ENCODE measurements at places on chromosomes 6 and 20.

- no peak for DNase-seq
Observed at GRCh38 chr20:51531141-51531710, 11.3 kb downstream of the NFATC2 start.

- DNase-seq, result no peak
Observed at GRCh38 chr6:147586044-147586443, 77.6 kb downstream of the SAMD5 start.

DNA sequence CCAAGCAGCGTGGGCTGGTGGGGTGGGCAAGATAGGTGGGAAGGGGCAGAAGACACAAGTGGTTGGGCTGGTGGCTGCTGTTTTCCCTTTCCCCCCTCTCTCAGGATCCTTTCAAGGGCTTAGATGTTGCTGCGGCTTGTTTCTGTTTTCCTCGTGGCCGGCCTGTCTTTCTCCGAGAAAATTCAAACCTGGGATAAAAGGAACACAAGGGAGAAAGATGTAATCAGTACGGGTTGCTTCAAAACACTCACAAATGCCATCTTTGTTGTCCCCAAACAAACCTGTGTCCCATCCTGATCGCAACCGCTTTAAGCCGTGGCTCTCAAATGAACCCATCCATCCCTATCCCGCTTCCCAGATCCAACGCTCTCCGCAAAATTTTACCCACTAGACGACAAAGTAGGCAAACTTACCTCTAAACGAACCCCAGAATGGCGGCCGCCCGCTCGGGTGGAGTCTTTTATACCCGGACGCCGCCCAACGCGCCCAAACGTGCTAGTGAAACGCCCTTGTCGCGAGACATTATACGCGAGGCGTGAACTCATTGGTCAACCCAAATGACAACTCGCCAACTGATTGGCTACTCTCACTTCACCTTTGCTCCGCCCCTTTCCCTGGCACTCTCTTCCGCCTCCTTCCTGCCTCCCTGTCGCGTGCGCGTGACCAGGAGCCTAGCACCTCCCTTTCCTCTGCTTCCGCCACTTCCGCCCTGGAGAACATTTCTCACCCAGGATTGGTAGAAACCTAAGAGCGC is at the start of gene PPP1R10:
TSS of gene PPP1R10 (minus strand) at position 433 of the 754 bp plus-strand sequence. CDS start 7,299 bp downstream, outside the sequence.
- peak; percentile 100 for DNase-seq

DNA sequence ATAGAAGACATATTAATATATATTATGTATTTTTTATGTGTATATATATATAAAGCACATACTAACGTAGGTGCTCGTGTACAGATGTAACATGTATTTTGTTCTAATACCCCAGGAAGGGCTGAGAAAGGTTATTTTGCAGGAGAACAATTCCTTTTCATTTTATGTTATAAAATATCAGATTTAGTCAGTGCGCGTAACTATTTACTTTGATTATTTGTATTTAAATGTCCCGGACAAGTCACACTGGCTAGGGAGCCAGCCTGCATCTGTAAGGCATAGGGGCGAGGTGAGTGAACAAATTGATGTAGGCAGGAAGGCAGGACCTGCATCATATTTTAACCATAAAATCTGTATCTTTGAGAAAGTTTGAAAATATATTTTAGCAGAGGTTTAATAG is 74.1 kb downstream of the BMP7 start:
- DNase-seq, result no peak

DNA sequence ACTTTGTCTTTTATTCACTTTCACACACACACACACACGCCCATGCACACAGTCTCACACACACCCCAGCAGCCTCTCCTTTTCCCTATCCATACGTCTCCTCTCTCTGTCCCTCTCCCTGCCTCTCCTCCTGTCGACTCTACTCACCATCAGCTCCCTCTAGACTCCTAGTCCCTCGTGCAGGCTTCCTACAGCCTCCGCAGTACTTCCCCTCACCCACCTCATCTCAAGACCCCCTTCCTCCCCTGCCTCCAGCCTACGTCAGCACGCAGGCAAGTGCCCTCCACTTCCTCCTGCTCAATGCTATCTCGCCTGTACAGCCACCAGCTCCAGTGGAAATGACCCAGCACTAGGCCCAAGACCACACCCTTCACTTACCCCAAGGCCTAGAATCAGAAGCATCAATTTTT is 820 bp upstream of the TREML2 start:
- DNase-seq, result no peak

GRCh38 chr6:39815356-39815755 is 23.2 kb downstream of the DAAM2 start:
- DNase-seq, result no peak

DNA sequence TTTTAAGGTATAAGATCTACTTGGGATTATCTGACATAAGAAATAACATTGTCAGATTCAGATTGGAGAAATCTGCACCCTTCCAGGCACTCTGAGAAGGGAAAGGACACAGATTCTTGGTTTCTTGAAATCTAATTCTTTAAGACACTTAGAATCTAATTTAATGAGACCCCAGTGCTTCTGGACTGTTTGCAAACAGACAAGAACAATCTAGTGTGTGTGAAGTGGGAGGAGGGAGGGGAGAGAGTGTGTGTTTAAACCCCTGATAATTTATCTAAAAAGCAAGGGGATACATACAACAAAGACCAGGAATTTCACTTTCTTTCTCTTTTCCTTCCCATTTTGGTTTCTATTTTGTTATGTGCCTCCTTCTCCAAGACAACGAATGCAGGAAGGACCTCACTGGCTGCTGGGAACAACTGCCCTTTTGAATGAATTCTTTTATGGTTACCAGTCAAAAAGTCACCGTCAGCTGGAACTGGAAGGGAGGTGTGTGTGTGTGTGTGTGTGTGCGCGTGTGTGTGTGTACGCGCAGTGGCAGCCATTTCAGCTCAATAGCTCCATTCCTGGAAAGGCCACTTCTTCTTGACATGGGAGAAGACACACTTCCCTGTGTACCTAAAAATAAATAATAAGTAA is 129.4 kb downstream of the BCAS1 start:
- DNase-seq, result peak; percentile 94

GRCh38 chr6:88982720-88983119 is 19.3 kb upstream of the RNGTT start:
- peak; percentile 85 for DNase-seq

- DNase-seq, result peak; percentile 91
Observed at GRCh38 chr6:19697744-19698290, 139.4 kb upstream of the ID4 start.

DNA sequence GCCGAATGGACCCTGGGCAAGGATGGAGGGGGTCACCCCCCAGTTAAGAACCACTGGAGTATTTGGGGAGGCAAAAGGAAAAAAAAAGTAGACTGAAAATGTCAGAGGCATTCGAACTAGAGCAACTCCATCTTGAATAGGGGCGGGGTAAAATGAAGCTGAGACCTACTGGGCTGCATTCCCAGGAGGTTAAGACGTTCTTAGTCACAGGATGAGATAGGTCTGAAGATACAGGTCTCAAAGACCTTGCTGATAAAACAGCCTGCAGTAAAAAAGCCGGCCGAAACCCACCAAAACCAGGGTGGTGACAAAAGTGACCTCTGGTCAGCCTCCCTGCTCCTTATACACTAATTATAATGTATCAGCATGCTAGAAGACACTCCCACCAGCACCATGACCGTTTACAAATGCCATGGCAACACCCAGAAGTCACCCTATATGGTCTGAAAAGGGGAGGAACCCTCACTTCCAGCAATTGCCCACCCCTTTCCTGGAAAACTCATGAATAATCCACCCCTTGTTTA is 70.4 kb upstream of the KCNG1 start:
- no peak for DNase-seq

DNA sequence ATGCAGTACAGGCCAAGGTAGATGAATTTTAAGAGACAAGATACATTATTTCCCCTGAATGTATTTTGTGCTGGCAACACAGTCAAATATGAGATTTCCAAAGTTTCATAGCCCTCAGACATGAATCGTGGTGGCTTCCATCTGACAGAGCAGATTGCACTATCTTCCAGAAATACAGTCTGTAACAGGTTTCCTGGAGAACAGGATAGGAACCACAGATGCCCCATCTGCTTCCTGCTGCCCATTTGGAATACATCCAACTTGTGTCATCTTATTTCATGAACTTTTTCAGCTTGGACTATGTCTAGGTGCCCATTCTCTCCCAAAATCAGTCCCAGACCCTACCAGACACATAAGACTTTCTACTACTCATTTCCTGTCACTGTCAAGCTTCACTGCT is 426.0 kb downstream of the KIF16B start:
- DNase-seq, result no peak

- DNase-seq, result peak; percentile 76
Observed at GRCh38 chr6:37520926-37521325, 21.2 kb upstream of the CCDC167 start.

DNA sequence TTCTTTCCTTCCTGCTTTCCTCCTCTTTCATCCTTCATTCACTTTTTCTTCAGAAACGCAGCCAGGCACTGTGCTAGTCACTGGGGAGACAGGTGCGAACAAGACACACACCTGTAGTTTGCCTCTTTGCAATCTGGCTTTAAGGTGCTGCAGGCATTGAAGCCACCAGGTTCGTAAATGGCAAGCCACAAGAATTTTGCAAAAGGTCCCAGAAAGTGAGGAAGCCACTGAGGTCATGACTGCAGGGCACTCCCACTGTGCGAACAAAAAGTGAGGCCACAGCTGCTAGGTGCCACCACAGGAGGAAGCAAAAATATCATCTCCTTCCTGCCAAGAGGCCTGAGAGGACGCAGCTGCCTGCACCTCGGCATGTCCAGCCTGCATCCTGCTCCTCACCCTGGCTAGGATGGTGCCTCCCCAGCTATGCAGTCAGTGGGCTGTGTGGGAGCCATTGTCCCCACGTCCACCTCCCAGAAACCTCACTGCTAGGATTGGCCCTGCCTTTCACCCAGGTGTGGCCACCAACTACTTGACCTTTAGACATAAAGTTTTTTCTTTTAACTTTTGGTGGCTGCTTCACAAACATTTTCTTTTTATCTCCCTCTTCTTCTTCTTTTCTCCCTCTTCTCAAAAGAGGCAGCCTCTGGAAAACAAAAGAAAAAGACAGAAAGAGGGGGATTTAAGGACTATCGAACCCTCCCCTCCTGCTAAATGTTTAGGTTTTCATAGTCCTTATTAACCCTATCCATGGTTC is 230.8 kb downstream of the BCAS1 start:
- no peak for DNase-seq

- DNase-seq, result no peak
Observed at GRCh38 chr6:154388803-154389202, 32.2 kb upstream of the IPCEF1 start.

- no peak for DNase-seq
Observed at GRCh38 chr20:61822396-61822795, 243.3 kb downstream of the TAF4 start.

DNA sequence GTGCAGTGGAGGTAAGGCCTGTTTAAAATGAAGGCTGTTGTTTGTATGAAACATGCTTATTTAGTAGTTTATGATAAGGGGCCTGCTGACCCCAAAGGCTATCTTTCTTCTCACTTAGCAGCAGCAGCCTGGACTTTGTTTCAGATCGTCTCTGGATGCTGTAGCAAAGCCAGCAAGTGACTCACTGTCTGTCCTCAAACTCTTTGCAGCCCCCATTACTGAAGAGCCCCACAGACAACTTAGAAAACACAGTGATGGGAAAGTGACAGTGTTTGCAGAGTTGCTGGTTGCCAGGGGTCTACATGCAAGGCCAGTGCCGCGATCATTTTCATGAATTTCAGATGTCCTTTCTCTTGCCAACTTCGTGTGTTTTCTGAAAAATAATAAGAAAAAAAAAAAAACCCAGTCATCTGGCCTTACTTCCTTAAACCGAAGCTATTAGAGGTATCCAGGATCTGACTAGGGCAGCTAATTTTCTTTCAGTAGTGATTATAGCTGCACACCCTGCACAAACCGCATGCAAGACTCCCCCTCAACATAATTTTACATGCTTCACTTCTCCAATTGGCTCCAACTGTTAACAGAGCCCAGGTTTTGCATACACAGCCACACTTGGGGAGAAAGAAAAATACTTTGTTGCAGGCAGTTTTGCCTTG is 11.6 kb upstream of the F13A1 start:
- no peak for DNase-seq

DNA sequence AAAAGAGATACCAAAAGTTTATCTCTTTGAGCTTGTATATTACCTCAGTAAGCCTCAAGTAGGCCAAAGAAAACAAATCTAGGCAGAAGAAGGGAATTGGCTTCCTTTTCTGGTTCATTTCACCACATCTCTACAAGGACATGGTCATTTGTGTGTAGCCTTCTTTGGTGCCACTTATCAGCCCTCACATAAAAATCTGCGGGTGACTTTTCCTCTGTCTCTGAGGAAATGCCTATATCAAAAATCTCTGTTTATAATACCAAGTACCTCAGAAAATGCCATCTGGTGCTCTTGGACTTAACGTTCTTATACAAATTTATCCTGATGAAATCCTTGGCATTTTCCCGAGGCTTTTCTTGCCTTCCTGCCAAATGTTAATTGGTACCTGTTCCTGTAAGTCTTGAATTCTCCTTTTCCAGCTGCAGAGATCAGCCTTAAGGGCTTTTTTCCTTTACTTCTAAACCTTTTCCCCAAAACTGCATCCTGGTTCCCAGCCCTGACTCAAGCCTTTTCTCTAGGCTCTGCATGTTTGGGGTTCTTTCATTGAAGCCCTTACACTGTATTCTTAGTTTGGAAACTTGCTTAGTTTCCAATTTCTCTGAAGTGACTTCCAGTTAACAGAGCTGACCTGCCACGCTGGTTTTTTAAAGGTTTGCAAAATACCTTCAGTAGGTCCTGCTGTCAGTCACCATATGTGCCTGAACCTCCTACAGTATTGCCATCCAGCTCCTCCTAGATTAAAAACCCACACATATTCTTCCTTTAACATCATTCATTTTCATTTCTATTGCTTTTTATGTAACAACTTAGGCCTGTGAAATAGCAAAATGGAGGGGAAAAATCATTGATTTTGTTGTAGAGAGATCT is 191.2 kb upstream of the PREP start:
- no peak for DNase-seq

DNA sequence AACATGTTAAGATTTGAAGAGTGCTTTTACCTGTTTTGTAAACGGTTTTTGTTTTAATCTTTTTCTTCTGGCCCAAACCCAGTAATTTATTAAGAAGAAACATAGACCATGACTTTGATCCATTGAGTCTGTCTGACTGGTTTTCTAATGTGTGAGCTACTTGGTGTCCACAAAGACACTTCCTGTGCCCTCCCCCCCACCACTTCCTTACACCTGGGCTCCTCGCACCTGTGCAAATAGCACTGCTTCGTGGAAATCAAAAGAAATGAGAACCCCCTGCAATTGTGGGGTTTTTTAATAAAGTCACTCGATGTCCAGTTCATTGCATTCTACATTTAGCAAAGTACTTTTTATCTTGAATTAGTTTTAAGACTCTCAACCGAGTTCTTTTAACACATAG is 65.5 kb downstream of the SMOC2 start:
- no peak for DNase-seq

- peak; percentile 78 for DNase-seq
Observed at GRCh38 chr6:15429141-15430110, 183.6 kb downstream of the JARID2 start.

DNA sequence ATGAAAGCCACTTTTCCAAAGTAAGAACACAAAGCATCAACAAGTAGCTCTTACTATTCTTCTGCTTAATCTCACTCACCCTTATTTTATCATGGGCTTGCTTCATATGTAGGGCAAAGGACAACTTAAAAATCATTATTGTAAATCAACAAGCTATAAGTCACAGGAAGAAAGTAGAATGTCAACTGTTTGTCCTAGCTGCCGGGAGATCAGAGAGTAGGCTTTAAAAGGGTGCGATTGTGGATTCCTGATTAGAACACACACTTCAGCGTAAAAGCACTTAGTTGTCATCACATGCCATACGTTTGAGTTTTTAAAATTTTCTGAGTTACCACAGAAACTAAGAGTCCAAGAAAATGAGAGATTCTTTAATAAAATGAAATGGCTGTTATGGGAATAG is 44.4 kb upstream of the NHSL1 start:
- no peak for DNase-seq

All from LHCN-M2 (cell line).